GM23338 (cell line): ENCODE measurements at places on chromosomes 1 and 21.

DNA sequence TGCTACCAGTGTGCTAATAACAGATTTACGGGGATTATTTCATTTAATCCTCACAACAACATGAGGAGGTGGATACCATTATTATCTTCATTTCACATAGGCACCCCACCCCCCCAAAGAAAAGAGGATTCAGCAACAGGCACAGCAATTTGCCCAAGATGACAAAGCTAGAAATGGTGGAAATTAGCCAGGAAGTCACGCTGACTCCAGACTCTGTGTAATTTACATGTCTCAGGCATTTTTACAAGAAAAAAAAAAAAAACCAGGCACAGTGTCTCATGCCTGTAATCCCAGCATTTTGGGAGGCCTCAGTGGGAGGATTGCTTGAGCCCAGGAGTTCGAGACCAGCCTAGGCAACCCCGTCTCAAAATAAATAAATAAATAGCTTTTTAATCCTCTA is 37.5 kb upstream of the PRDM2 start:
- H3K4me3 ChIP-seq, result no peak overlapping the region
- no peaks in the 10 kb centered on the region for H3K27me3 ChIP-seq
- no peaks in the 10 kb centered on the region for H3K36me3 ChIP-seq

DNA sequence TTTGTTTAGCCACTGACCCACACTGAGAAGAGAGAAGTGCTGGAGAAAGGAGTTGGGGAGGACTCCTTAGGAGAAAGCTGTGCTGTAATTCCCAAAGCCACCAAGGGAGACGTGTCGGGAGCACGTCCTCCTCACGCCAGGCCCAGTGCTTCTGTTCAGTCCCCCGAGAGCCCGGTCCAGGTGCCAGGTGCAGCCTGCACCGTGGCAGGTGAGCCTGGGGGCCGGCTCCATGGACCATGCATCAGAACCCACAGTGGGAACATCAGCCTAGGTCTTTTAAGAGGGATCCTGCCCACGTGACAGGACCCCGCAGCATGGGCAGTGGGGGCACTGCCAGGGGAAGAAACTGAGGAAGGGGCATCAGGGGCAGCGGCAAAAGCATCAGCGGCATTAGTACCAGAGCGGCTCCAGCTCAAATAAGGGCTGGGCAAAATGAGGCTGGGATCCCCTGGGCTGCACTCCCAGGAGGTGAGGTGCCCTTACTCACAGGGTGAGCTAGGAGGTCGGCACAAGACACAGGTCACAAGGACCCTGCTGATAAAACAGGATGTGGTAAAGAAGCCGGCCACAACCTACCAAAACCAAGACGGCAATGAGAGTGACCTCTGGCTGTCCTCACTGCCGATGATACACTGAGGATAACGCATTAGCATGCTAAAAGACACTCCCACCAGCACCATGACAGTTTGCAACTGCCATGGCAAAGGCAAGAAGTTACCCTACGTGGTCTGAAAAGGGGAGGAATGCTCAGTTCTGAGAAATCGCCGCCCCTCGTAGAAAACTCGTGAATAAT is 24.6 kb upstream of the PRDM15 start:
- H3K27me3 ChIP-seq, result no peaks in the 10 kb centered on the region
- no peaks in the 10 kb centered on the region for H3K4me1 ChIP-seq
- no peak overlapping the region for H3K4me3 ChIP-seq
- no peak overlapping the region for H3K27ac ChIP-seq

DNA sequence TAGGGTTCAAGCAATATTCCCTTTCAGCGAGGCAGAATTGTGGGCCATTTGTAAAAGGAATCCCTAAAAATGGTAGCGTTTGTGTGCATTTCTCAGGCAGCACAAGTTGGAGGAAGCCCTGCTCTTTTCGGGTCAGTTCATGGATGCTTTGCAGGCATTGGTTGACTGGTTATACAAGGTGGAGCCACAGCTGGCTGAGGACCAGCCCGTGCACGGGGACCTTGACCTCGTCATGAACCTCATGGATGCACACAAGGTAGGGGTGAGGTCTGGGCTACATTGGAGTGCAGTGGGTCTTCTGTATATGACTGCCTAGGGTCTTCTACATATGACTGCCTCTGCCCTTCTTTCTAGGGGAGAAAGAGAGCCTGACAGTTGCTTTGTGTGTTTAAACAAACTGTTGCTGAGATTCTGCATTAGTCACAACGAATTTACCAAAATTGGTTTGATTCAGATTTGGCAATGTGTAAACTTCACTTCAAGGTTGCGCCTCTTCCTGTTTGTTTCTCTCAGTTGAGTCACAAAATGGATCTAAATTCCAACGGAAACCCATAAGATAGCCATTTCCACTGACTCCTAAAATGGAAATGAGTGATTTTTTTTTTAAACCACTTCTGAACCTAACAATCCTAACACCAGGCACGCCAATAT is 40.4 kb upstream of the BMP8A start:
- H3K4me1 ChIP-seq, result no peaks in the 10 kb centered on the region
- H3K27me3 ChIP-seq, result no peaks in the 10 kb centered on the region

DNA sequence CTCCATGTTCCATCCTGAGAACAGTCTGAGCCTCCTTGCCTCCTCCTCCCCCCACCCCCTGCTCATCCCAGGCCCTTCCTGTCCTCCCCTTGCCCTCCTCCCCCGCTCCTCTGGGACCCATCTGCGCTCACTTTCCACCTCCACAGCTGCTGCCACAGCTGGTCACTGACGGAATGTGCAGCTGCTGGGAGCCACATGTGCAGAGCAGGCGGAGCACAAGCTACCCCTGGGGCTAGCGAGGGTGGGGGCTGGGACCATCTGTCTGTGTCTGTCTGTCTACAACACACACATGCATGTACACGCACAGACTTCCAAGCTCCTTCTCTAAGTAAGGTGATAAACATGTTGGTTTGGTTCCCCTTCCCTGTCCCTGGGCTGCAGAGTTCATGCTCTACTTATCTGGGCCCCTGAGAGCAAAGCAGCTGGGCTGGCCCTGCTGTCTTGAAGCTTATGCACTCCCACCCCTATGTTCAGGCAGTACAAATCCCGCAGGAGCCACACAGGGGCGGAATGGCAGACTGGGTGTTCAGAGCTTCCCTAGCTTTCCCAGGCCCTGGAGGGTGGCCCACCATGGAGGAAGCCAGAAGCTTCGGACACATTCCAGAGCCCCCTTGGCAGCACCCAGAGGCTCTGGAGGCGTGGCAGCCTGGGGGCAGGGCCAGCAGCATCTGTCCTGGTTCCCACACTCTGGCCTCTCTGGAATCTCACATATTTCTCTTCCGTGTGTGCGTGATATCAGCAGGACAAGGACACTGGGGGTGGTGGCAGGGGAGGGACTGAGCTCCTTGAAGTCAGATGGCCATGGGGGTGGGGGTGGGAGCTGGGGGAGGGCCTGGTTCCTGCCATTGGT is 7.0 kb upstream of the HEYL start:
- no peaks in the 10 kb centered on the region for H3K36me3 ChIP-seq
- H3K27me3 ChIP-seq, result peaks cover 31% of the 10 kb centered on the region
- peak overlapping the region; percentile 52; the same call in 1 of the 2 replicates for H3K27ac ChIP-seq
- peaks cover 10% of the 10 kb centered on the region for H3K4me1 ChIP-seq
- peak; percentile 80 for DNase-seq

DNA sequence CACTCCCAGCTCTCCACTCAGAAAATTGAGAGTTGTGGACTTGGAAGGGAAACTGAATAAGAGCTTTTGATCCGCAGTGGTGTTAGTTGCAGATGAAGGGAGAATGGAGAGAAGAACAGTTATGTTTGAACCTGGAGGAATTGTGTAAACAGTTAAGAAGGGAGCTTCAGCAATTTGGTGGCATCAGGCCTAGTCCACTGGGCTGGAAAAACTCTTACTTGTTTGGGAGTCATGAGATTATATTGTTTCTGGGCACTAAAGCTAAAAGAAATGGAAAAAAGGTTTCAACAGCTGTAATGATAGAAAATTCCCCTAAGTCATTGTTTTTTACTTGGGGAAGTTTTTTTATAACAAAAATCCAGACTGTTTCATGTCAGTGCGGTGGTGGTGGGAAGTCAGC is 256.1 kb upstream of the C1orf87 start:
- no peaks in the 10 kb centered on the region for H3K4me1 ChIP-seq
- no peak overlapping the region for H3K4me3 ChIP-seq
- H3K27ac ChIP-seq, result no peak overlapping the region
- DNase-seq, result no peak

DNA sequence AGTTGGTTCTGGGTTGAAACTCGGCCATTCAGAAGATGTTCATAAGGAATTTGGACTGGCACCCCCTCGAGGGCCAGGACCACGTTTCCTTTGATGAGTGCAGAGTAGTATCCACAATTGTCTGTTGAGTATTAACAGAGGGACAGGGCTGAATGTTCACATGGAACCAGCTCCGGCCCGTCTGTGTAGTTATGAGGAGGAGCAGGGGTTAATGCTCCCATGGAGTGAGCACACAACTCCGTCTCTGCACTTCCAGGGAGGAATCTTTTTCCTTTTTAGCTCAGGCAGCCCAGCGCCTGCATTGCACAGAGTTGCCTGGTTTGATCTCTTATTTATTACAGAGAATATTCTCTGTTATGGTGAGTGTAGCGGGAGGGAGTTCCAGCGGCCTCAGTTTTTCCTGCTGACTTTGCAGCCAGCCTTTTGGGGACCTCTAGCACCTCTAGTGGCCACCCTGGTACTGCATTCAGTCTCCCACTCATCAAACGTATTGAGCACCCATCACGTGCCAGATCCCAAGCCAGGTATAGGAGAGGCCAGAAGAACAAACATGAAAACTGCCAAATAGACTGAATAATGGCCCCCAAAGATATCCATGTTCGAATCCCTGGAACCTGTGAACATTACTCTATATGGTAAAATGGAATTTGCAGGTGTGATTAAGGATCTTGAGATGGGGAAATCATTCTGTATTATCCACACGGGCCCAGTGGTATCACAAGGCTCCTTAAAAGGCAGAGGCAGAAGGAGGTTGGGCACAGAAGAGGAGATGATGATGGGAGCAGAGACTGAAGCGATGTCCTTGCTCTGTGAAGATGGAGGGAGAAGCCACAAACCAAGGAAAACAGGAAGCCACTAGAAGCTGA is 167.7 kb upstream of the CSF3R start:
- H3K27ac ChIP-seq, result no peak overlapping the region
- H3K4me3 ChIP-seq, result no peak overlapping the region
- H3K27me3 ChIP-seq, result no peaks in the 10 kb centered on the region
- DNase-seq, result peak; percentile 84
- no peaks in the 10 kb centered on the region for H3K4me1 ChIP-seq
- H3K36me3 ChIP-seq, result no peaks in the 10 kb centered on the region

DNA sequence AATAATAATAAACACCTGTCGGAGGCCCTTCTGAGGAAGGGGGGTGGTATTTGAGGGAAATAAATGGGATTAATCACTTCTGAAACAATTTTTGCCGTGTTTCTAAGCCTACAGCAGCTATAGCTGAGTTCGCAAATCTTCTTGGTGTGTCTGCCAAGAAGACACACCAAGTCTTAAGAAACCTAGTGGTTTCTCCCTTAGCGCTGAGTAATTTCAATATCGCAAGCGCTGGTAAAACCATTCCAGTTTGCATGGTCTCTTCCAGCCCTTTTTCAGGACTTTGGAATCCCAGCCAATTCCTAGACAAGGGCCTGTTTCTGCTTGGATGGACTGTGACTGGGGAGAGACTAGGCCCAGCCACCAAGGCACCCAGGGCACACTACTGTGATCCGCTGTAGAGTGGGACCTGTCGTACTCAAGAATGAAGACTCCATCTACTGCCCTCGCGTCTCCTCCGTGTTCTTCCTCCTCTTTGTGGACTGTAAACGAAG is 7.5 kb upstream of the LHX8 start:
- no peak overlapping the region for H3K27ac ChIP-seq
- H3K36me3 ChIP-seq, result no peaks in the 10 kb centered on the region
- H3K4me3 ChIP-seq, result no peak overlapping the region
- no peak for DNase-seq
- H3K27me3 ChIP-seq, result peaks cover 59% of the 10 kb centered on the region

DNA sequence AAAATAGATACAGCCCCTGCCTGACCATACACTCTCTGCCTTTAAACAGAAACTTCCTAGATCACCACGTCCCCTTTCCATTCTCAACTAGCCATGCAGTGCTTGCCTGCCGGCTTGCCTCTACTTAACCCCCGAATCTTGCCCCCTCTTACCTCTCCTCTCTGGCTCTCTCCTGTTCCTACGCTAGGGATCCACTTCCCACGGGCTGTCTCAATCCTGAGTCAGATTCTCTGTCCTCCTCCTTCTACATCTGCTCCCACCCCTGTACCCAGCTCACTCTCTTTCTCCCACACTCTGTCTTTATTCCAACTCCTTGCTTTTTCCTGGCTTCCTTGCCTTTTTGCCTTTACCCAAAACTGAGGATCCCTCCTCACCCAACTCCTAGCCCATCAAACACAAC is 29.3 kb downstream of the ATF3 start:
- no peak for DNase-seq
- H3K27me3 ChIP-seq, result no peaks in the 10 kb centered on the region
- no peak overlapping the region for H3K4me3 ChIP-seq
- no peak overlapping the region for H3K27ac ChIP-seq
- H3K4me1 ChIP-seq, result peaks cover 8% of the 10 kb centered on the region; the same call in 1 of the 2 replicates

DNA sequence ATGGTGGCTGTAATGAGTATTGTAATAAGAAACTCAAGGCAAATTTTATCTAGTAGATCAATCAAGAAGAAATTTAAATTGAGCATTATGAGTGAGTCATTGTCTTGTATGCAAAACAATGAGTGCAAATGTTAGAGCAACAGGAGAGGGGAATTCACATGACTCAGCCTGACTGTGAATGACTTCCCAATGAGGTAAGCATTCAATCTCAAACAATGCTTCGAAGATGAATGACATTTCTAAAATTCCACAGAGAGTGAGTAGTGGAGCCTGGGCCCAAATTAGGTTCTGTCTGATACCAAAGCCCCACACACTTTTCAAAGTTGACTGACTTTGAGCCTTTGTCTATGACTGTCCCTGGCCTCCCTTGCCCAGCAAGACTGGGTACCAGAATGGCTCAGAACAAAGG is 738.0 kb downstream of the PTPRU start:
- DNase-seq, result peak; percentile 91
- H3K27me3 ChIP-seq, result no peaks in the 10 kb centered on the region
- H3K36me3 ChIP-seq, result no peaks in the 10 kb centered on the region
- H3K4me1 ChIP-seq, result peaks cover 25% of the 10 kb centered on the region
- peak overlapping the region; percentile 90 for H3K27ac ChIP-seq

GRCh38 chr1:247228133-247228532 is 27.7 kb upstream of the VN1R5 start:
- H3K27ac ChIP-seq, result no peak overlapping the region
- H3K36me3 ChIP-seq, result no peaks in the 10 kb centered on the region
- no peak overlapping the region for H3K4me3 ChIP-seq
- peak; percentile 50 for DNase-seq
- no peaks in the 10 kb centered on the region for H3K4me1 ChIP-seq
- H3K27me3 ChIP-seq, result no peaks in the 10 kb centered on the region
